ENCODE measurements at places on chromosomes 3 and 15.

GRCh38 chr3:50604110-50604621 lies 7.4 kb downstream of the CISH start:
- DNase-seq = no peak

DNA sequence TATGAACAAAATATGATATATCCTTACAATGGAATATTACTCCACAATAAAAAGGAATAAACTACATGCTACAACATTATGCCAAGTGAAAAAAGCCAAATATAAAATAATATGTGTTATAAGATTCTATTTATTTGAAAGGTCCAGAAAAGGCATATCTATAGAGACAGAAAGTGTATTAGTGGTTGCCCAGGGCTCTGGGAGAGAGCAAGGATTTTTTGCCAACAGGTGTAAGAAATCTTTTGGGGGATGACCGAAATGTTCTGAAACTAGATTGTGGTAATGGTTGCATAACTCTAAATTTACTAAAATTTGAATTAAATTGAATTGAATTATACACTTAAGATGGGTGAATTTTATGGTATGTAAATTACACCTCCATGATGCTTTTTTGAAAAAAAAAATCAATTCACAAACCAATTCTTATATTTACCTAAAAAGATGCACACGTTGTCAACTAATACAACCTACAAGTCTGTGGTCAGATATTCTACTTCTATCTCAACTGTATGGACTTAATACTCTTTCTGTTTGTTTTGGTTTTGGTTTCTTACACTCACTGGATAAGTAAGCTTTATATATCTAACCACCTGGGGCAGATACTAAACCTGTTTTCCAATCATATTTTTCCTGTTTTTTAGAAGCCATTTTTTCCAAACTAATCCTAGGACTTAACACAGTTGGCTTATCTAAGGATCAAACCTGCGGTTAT lies 75.8 kb downstream of the FBN1 start:
- DNase-seq = no peak

DNA sequence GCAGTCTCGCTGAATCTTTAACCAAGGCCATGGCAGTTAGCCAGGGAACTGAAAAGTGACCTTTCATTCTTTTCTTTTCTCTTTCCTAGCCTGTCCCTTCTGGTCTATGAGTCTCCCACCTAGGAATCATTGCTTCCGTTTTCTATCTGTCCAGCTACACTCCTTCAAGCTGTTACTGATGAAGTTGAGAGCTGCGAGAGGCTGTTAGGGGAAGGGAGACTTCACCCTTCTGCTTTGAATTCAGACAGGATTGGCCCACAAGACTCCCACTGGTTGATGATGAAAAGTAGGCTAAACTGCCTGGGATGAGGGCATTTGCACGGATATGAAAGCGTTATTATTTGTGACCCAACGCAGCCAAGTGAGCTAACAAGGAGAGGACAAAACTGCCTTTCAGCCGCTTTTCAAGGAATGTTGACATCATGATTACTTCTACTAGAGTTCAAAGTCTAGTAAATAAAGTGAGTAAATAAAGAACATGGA lies 30.2 kb downstream of the EIF4E3 start:
- DNase-seq = no peak

- no peak for DNase-seq
These were observed 4.4 kb upstream of the FOXP1 start for GRCh38 chr3:71587958-71588357.

- DNase-seq = no peak
These were observed 92.6 kb downstream of the CHD2 start for GRCh38 chr15:92992720-92993119.

All from cortex of kidney (tissue), 1 donor.